ENCODE measurements at places on chromosomes 4 and X.

DNA sequence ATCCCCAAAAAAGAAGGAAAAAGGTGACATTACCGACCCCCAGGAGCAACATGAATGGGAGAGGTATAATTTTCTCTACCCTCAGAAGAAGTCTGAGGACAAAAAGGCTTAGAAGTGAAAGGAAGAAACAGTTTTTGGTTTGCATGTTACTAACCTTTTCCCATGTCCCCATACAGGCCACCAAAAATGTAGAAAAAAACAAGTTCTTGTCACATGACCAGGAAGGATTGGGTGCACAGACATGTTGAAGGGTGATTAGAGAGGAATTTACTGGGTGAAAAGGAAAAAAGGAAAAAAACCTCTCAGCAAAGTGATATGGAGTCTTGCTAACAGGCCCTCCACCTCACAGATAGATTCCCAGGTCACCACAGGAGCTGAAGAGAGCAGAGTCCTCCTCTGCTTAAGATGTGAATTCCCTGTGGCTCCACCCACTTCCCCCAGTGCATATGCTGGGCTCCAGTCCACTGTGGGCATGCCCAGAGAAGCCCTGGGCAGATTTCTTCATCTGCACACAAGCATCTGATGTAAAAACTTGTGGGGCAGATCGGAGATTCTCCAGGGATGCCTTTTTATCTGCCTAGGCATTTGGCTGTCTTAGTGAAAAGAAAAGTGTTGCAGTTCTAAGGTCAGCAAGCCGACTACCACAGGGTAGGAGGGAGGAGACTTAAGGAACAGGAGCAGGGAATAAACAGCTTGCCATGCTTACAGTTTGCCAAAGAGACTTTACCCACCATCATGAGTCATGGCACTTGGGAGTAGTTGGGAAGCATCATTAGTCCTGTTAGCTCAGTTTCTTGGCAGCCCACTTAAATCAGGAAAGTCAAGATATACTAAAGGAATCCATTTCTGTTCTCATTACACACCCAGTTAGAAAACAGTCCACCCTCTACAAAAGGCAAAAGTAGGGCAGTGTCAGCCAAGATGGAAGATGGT, 25.0 kb upstream of the PASD1 start:
- DNase-seq, result no peak

- DNase-seq, result no peak
Observed at GRCh38 chr4:115228851-115229250, 115.4 kb upstream of the NDST4 start.

DNA sequence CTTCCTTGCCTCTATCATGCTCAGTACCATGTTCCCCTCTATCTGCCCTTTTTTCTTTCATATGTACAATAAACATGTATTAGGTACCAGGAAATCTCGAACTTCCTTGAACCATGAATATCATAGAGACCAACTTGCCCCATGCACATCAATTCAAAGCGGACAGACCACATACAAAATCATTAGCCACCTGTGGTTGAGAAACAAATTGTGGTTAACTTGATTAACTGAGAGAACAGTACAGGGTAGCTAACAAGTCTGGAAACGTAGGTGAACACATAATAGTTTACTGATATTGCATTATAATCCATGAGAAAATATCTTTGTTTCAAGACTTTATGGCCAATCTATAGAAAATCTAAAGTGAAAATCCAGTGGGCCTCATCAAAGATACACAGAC, 8.2 kb downstream of the CASP3 start:
- no peak for DNase-seq

DNA sequence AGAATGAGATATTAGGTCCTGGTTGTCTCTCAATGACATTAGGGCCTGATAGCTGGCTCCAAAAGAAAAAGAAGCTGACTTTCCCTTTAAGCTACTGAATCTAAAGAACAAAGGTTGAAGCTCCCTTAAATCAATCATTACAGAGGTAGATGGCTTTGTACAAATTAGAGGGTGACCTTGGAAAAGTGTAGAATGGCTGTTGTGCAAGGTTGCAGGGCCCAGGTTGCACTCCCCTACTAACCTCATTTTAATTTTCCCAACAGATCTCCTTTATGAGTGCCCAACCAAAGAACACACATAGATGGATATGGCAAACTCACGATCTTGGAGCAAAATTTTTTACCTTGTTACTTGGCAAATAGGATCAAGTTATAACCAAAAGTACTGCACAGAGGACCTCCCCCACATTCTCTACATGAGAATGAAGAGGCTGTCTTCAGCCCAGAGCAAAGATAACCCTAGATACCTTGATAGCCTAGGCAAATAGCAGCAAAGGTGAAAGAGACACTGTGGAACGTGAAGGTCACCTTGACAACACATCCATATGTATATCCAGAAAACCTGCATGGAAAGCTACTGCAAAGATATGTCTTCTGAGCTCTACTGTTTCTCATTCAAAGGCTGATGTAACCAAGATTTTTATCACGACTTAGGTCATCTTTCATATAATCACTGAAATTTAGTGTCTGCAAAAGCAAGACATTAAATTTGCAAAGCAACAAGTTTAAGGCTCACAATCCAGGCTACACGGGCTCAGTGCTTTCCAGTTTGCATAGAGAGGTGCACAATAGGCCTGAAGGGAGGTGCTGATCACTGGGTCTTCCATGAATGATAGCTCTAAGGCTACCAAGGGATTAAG, 23.0 kb downstream of the KLB start:
- DNase-seq, result no peak

- DNase-seq, result no peak
Observed at GRCh38 chrX:139972629-139973624, 7.6 kb upstream of the CXorf66 start.
